CD8-positive, alpha-beta T cell (primary cell): ENCODE measurements at places on chromosomes 13 and 19.

GRCh38 chr13:28181413-28181812 lies 43.1 kb downstream of the PAN3 start:
- no peak for DNase-seq

DNA sequence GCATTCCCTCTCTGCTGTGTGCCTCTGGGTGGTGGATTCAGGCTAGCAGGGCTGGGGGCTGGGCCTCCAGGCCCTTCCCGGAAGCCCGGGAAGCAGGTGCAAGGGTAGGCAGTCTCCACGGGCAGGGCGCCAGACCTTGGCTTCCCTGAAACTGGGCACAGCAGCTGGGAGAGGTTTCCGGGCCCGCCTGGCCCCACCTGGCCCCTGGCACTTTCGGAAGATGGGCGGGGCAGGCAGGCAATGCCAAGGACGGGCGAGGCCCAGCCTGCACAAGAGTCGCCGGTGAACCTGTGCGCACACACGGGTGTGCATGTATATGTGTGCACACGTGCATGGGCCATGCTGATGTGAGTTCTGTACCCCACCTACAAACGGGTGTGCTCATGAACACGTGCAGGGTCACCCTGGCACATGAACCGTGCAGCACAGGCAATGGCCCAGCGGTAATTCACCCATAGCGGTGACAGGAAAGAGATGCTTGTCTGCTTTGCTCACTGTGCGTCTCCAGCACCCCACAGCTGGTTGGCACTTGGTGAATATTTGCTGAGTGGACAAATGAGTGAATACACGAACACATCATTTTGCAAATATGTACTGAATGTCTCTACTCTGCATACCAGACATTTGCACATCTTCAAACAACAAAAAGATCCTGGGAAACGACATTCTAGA lies 15.3 kb downstream of the GADD45B start:
- no peak for DNase-seq

DNA sequence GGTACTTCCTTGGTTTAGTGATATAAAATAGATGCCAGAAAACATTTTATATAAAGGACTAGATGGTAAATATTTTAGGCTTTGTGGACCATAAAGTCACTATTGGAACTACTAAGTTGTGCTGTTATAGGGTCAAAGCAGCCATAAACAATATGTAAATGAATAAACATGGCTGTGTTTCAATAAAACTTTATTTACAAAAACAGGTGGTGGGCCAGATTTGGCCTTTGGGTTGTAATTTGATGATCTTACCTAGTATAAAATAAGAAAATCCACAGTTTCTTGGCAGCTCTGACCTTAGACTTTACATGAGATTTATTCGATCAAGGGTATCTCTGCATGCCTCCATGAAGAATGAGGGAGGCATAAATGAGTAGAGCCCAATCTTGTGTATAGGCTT lies 232.0 kb upstream of the PCDH9 start:
- DNase-seq: no peak

DNA sequence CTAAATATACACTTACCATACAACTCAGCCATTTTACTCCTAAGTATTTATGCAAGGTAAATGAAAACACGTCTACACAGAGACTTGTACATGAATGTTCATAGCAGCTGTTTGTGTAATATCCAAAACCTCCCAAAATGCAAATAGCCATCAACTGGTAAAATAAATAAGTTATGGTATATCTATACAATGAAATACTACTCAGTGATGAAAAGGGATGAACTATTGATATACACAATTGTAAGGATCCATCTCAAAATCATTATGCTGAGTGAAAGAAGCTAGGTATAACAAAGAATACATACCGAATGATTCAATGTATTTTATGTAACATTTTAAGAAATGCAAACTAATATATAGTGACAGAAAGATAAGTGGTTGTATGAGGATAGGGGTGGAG lies 149.8 kb upstream of the TNFSF11 start:
- no peak for DNase-seq

GRCh38 chr19:29559743-29560142 lies 33.9 kb downstream of the VSTM2B start:
- DNase-seq: no peak

GRCh38 chr19:41456342-41456918 lies 13.5 kb downstream of the ERICH4 start:
- no peak for DNase-seq

DNA sequence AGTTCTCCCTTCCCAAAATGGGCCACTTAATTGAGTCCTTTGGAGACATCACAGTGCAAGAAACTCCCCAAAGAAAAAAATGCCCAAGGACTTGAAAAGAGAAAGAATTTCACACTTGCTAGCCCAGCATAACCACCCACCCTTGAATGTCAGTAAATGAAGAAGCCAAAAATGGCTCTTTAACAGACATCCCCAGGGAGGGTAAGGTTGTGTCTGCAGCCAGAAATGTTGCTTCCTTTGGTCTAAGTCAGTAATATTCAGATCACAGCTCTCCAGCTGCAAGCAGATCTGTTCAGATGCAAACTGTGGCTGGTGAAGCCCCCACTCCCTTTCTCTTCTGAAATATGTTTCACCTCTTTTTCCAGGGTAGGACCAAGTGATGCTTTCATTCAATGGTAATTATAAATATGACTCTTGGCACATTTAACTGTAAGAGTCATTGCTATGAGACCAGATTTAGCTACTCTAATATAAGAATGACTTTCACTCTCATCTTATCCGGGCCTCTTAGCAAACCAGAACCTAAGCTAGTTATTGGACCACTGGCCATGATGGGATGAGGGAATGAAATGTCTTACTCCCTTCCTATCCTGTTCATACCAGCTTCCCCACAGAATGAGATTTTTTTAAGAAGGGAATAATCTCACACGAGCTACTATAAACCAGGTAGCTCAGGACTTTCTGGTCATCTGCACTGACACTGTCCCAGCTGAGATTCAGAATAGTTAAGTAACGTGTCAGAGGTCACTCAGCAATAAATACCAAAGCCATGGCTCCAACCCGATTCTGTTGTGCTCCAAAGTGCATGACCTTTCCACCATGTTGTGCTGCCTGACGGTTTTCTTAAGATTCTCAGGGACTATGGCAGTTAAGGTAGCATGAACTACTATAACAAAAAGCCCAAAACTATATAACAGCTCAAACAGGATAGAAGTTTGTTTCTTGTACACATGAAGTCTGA lies 234.1 kb downstream of the FOXO1 start:
- DNase-seq: no peak
